Naive B cell (primary cell): ENCODE measurements at places on chromosomes 11 and 22. TPM values are rescaled to one million over a fixed set of nuclear protein-coding genes. Genes with fewer than 3 reads are reported as not detected.

TRIM48 gene
- not detected for polyA plus RNA-seq

DNA sequence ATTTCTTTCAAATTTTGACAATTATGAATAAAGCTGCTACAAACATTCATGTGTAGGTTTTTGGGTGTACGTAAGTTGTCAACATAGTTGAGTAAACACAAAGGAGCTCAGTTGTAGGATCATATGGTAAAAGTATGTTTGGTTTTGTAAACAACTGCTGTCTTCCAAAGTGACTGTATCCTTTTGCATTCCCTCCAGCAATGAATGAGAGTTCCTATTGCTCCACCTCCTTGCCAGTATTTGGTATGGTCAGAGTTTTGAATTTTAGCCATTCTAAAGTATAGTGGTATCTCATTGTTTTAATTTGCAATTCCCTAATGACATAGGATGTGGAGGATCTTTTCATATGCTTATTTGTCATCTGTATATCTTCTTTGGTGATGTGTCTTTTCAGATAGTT is 28.0 kb upstream of the PHOX2A start:
- no peaks in the 10 kb centered on the region for H3K36me3 ChIP-seq
- no peak for DNase-seq
- no peak overlapping the region for H3K4me3 ChIP-seq
- H3K27me3 ChIP-seq: peaks cover 3% of the 10 kb centered on the region

- H3K36me3 ChIP-seq: no peaks in the 10 kb centered on the region
- no peak overlapping the region for H3K4me3 ChIP-seq
- peaks cover 14% of the 10 kb centered on the region for H3K4me1 ChIP-seq
- no peak overlapping the region for H3K27ac ChIP-seq
Observed at GRCh38 chr22:44597616-44598015, 99.6 kb upstream of the RTL6 start.

DNA sequence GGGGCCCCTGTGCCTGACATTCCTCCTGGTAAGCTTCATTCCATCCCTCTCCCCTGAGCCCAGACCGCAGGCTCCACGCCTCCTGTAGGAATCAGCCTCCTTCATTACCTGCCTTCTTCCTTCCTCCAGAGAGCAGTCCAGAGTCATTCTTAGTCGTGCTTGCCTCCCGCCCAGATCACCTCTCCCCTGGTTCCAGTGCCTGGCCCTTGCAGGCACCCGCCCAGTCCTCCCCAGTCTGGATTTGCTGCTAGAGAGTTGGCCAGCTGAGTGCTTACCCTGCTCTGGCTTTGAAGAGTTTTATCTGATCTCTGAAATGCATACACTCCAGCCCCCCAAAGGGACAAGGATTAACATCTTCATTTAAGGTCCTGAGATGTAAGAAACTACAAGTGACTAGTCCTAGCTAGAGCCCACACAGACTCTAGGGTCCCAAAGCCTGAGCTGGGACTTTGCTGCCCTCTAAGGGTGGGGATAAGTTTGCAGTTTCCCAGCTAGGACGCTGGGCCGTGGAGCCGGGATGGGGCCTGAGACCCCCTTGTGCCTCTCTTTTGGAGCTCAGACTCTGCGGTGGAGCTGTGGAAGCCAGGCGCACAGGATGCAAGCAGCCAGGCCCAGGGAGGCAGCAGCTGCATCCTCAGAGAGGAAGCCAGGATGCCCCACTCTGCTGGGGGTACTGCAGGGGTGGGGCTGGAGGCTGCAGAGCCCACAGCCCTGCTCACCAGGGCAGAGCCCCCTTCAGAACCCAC is 1.6 kb downstream of the NR1H3 start:
- peaks cover 8% of the 10 kb centered on the region for H3K4me1 ChIP-seq
- H3K27me3 ChIP-seq: no peaks in the 10 kb centered on the region
- H3K4me3 ChIP-seq: no peak overlapping the region
- H3K36me3 ChIP-seq: no peaks in the 10 kb centered on the region

DNA sequence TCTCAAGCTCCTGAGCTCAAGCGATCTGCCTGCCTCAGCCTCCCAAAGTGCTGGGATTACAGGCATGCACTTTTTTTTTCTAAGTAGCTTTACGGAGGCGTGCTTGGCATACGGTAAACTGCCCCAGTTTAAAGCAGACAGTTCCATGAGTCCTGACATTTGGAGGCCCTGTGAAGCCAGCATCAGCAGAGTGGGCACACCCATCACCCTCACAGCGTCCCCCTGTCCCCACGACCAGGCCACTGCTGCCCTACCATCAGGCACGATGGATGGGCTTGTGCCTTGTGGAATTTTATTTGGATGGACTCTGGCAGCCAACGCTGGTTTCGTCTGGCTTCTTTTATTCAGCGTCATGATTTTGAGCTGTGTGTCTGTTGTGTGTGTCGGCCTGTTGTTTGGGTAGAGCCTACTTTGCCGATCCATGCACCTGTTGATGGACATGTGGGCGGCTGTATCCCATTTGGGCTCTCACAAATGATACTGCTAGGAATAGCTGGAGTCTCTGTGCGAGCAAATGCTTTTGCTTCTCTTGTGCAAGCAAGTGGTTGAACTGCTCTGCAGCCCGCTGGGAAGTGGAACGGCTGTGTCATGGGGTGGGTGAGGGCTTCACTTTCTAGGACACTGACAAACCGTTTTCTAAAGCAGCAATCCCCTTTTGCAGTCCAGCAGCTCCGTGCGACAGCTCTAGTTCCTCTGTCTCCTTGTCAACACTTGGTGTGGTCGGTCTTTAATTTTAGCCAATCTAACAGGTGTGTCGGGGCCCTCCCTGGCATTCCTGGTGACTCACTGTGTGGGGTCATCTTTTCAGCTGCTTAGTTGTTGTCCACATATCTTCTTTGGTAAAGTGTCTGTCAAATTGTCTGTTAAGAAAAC is 23.8 kb downstream of the KCNQ1 start:
- H3K4me1 ChIP-seq: peaks cover 38% of the 10 kb centered on the region
- no peak for DNase-seq
- H3K36me3 ChIP-seq: no peaks in the 10 kb centered on the region

- no peak for DNase-seq
- no peak overlapping the region for H3K4me3 ChIP-seq
- no peak overlapping the region for H3K27ac ChIP-seq
- H3K36me3 ChIP-seq: no peaks in the 10 kb centered on the region
Observed at GRCh38 chr11:79018371-79018849, 422.4 kb downstream of the TENM4 start.

GRCh38 chr22:44130076-44130711 is 50.5 kb upstream of the PARVG start:
- H3K4me3 ChIP-seq: no peak overlapping the region
- DNase-seq: no peak
- H3K27ac ChIP-seq: no peak overlapping the region
- peaks cover 43% of the 10 kb centered on the region for H3K36me3 ChIP-seq

GRCh38 chr11:86678823-86679222 is 6.4 kb upstream of the ME3 start:
- H3K27me3 ChIP-seq: no peaks in the 10 kb centered on the region
- no peak overlapping the region for H3K27ac ChIP-seq
- no peak overlapping the region for H3K4me3 ChIP-seq
- H3K4me1 ChIP-seq: no peaks in the 10 kb centered on the region

GRCh38 chr22:27867085-27867952 is 51.7 kb downstream of the PITPNB start:
- no peak overlapping the region for H3K27ac ChIP-seq
- no peak overlapping the region for H3K4me3 ChIP-seq
- H3K27me3 ChIP-seq: no peaks in the 10 kb centered on the region
- peaks cover 12% of the 10 kb centered on the region for H3K4me1 ChIP-seq

GRCh38 chr11:125886997-125887372 is 483 bp upstream of the HYLS1 start:
- no peaks in the 10 kb centered on the region for H3K36me3 ChIP-seq
- H3K4me3 ChIP-seq: peak overlapping the region; percentile 92
- peaks cover 24% of the 10 kb centered on the region for H3K4me1 ChIP-seq
- no peaks in the 10 kb centered on the region for H3K27me3 ChIP-seq
- H3K27ac ChIP-seq: peak overlapping the region; percentile 99

GRCh38 chr22:46909237-46910030 is 147.0 kb downstream of the TBC1D22A start:
- no peak overlapping the region for H3K4me3 ChIP-seq
- H3K4me1 ChIP-seq: peaks cover 24% of the 10 kb centered on the region
- H3K36me3 ChIP-seq: peaks cover 13% of the 10 kb centered on the region
- no peak for DNase-seq

DNA sequence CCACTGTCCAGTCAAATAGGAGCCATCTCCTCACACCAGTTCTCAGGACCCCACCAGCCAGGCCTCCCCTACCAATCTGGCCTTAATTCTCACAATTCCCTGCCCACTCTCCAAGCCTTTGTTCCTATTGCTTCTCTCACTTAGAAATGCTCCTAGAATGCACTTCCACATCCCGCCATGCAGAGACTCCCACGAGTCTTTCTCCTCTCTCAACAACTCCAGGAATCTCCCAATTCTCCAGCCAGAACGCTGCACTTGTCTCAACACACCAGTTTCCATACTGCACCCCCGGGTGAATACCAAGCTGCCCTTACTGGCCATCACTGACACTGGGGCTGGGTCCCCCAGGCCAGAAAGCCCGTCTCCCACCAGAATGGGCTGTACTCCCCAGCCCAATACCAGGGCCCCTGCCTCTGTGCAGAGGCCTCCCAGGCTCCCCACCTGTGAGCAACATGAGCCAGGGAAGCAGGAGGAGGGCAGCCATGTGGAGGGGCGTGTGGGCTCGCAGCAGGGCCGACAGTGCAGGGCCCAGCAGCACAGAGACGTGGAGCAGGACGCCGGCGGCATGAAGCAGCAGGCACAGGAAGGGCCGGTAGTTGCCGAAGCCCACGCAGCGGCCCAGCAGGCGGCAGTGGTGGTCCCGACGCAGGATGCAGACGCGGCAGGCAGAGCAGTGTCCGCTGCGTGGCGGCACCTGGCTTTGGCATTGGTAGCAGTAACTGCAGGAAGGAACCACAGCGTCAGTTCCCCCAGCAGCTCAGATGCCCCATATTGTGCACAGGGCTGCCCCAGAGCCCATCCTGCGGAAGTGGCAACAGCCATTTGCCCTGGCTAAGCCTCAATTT is 2.4 kb downstream of the ZDHHC24 start:
- no peaks in the 10 kb centered on the region for H3K27me3 ChIP-seq
- peak; percentile 75 for DNase-seq
- H3K27ac ChIP-seq: peak overlapping the region; percentile 95

DNA sequence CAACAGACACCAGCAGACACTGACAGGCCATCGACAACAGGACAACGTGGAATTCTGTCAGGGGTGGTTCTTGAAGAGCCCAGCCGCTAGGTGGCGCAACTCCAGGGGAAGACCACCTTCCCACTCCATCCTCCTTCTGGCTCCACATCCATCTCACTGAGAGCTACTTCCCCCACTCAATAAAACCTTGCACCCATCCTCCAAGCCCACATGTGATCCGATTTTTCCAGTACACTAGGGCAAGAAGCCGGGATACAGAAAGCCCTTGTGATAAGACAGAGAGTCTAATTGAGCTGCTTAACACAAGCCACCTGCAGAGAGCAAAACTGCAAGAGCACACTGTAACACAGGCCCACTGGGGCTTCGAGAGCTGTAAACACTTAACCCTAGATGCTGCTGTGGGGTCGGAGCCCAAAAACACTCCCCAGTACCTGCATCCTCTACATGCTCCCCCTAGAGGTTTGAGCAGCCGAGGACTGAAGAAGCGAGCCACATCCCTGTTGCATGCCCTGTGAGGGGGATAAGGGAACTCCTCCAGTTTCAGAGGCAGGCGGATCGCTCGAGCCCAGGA is 11.5 kb upstream of the RAB39A start:
- no peak for DNase-seq
- no peaks in the 10 kb centered on the region for H3K4me1 ChIP-seq
- H3K27me3 ChIP-seq: peaks cover 10% of the 10 kb centered on the region
- H3K36me3 ChIP-seq: no peaks in the 10 kb centered on the region

- H3K27ac ChIP-seq: no peak overlapping the region
- no peaks in the 10 kb centered on the region for H3K36me3 ChIP-seq
- DNase-seq: no peak
- peaks cover 26% of the 10 kb centered on the region for H3K4me1 ChIP-seq
Observed at GRCh38 chr11:73530109-73530508, 67.8 kb downstream of the FAM168A start.

DNA sequence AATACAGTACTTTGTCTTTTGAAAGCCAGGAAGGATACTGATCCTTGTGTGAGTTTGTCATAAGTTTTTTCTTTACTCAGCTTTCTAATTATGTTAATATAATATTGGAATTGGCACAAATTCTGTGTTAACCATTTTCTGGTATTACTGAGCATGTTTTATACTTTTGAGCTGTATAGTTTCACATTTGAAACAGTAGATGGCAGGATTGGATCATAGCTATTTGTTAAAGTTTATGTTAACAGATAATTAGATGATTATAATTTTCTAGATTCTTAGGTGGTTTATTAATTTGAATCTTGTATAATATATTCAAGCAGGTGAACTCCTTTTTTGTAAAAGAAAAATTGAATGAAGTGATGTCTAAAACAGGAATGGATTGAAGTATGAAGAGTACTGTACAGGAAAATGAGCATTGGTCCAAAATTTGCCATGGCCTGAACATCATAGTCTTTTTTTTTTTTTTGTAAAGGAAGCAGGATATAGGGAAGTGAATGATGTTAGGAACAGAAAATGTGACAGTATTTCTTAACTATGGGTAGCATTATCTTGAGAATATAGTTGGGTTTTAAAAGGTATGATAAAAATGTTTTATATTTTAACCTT is 102.0 kb downstream of the CYP2R1 start:
- no peak overlapping the region for H3K27ac ChIP-seq
- no peak for DNase-seq
- H3K4me1 ChIP-seq: no peaks in the 10 kb centered on the region
